Kidney epithelial cell (primary cell): ENCODE measurements at places on chromosomes 7 and 10. TPM values are rescaled to one million over a fixed set of nuclear protein-coding genes. Genes with fewer than 3 reads are reported as not detected.

NXPH1 gene
- total RNA-seq = not detected in 2 replicates

RBP3 gene
- total RNA-seq = not detected in 2 replicates

CLRN3 gene
- total RNA-seq = not detected in 2 replicates

MUC12 gene
- total RNA-seq = 2.9 and 4.2 TPM in 2 replicates

NME8 gene
- total RNA-seq = not detected in 2 replicates

CRPPA gene
- 1.4 and 1.8 TPM in 2 replicates for total RNA-seq
